ENCODE measurements at places on chromosomes 7 and 10.

- peak; percentile 50 for DNase-seq
Measured at GRCh38 chr7:155660059-155660757, 15.7 kb downstream of the RBM33 start.

- peak; percentile 31 for DNase-seq
Measured at GRCh38 chr10:18254086-18254485, 113.9 kb downstream of the CACNB2 start.

DNA sequence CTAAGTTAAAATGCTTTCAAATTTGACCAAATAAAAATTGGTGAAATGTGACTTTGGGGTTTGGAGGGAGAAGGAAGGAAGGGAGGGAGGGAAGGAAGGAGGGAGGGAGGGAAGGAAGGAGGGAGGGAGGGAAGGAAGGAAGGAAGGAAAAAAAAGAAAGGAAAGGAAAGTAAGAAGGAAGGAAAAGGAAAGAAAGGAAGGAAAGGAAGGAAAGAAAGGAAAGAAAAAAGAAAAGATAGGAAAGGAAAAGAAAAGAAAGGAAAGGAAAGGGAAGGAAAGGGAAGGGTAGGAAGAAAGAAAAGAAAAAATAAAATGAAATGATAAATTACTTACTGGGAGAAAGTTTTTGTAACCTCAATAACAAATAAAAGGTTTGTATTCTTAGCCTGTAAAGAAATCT, 24.1 kb upstream of the GGCT start:
- no peak for DNase-seq

DNA sequence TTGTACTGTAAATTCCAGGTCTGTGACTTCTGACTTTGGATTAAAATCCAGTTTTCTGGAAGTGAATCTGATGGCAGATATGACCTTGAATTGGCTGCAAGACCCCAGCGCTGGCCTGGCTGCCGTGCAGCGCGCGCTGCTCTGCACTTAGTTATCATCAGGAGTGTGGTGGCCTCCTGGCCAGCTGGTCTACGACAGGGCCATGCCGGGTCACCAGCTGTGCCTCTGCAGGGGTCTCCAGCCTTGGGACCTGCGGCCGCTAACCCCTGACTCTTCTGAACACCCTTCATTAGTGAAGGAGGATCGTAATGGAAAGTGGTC, 190.7 kb upstream of the SH2B2 start:
- no peak for DNase-seq

DNA sequence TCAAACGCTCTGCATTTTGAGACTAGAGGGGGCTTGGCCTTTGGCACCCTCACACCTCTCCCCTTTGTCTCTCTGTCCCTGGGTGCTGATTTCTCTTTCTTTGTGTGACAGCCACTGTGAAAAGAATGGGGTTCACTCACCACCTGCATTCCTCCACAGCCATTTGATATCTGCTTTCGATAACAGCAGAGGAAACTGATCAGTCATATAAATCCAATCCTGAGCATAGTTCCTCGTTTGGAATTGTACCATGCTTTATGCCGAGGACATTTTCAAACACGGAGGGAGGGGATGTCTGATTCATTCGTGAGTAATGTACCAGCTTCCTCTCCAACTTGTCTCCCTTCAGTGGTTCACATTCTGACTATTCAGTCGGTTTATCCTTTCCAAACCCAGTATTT, 15.8 kb downstream of the MET start:
- peak; percentile 81 for DNase-seq

DNA sequence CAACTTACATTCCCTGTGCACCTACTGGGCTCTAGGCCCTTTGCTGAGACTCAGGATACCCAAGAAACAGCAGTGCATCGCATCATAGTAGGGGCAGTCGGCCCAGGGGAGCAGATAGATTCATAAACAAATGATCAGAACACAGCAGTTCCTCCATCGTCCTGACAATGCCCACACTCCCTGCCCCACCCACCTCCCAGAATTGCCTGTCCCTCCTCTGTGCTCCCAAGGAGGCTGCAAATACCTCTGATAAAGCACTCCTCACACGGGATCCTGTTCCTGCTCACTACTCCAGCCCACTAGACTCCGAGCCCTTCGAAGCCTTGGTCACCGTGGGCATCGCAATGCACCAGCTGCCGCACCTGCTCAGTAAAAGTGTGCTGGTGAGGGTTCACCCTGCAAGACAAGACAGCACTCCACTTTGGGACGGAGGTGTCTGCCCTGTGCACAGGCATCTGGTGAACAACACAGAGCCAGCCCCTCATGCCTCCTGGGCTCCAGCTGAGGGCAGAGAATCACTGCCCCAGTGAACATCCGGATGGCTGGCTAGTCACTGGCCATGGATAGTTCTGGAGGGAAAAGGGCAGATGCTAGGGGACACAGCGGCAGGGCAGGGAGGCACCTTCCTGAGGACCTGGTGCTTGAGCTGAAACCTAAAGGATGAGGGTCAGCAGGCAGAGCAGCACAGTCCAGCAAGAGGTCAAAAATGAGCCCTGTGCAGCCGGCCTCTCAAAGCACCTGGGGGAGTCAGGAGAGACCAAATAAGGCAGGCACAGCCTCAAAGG, 60.7 kb downstream of the TNS3 start:
- no peak for DNase-seq

- DNase-seq: peak; percentile 65
Measured at GRCh38 chr10:112959207-112959838, 9.3 kb downstream of the TCF7L2 start.

DNA sequence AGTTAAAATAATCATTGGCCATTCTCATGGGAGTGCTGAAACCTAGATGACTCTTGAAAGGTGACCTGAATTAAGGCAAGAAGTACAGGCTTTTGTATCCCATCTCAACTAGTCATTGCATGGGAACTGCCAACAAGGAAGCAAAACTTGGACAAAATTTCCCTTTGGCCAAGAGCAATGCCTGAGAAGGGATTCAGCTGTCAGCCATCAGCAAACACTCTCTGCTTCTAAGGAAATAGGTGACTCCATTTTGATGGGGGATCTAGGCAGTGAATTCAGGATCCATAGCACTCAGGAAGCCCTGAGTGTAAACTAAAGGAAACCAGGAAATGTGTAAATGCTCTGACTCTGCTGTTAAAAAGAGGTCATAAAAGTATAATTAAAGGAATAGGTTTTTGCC, 221.5 kb upstream of the TMEM229A start:
- DNase-seq: no peak

GRCh38 chr10:59587083-59587755, 122.4 kb downstream of the SLC16A9 start:
- DNase-seq: no peak

DNA sequence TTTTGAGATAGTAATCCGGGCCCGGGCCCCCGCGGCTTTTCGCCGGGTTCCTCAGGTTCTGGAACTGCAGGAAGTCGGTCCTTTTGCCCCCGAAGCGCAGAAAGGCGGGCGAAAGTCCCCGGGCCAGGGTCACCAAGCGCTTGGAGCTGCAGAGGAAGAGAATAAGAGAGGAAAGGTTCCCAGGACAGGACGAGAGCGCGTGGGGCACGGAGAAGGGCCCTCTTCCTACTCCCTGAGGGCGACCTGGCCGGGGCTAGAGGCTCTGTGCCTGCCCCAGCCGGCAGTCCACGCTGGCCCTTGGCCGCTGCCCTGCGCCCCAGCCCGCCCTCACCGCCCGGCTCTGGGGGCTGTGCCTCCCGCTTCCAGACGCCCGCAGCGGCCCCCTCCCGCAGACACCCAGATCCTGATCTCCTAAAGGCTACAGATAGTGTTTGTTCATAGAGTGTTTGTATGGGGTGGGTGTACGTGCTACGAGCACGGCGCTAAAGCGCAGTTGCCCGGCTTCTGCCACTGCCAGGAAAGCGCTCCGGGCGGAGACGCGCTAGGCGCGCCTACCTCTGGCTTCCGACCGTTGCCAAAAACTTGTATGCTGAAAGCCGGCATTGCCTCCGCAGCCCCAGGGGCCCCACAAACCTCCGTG, 3.2 kb downstream of the HPSE2 start:
- DNase-seq: no peak

DNA sequence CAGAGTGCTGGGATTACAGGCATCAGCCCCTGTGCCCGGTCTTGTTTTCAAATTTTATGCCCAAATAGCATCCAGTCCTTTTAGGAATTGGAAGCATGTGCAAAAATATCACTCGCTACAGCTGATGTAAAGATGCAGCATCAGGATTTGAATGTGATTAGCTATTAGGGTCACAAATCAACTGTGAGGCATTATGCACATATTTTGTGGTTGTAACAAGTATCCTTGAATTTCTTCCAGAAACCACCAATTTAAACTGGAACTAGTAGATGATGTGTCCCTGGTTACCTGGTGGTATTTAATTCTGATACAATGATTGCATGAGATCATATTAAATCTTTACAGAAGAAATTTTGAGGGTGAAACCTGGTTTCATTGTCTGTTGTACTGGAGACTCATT, 41.0 kb upstream of the ITGA8 start:
- DNase-seq: no peak

- DNase-seq: no peak
Measured at GRCh38 chr7:148362541-148362940, 228.0 kb upstream of the C7orf33 start.

GRCh38 chr10:51759896-51760534, 60.6 kb upstream of the CSTF2T start:
- no peak for DNase-seq

GRCh38 chr10:80078448-80079311, at the start of gene TMEM254:
Gene TMEM254, plus strand, starts transcription at chr10:80078665. Its CDS starts 35 bp downstream, at chr10:80078700.
- peak; percentile 92 for DNase-seq

GRCh38 chr7:76377186-76377918, 18.6 kb upstream of the YWHAG start:
- peak; percentile 50 for DNase-seq

- DNase-seq: no peak
Measured at GRCh38 chr10:93287775-93288174, 194.4 kb downstream of the MYOF start.
